ENCODE measurements at places on chromosomes 4 and X.

DNA sequence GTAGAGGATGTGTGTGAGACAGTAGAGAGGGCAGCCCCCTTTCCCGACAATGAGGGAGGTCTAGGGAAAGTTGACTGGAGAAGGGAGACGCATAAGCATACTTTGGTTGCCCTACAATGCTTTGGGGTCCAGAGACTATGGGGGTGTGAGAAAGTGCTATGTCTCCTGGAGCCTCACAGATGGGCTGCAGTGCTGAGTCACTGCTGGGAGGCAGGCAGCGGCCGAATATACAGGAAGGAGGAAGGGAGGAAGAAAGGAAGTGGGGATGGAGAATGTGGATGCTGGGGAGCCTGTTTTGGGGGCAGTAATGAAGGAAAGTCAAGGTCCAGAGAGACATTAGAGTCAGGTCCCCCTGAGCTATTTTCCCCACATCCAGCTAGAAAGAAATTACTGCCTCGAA lies 12.7 kb downstream of the DRP2 start:
- H3K4me1 ChIP-seq = no peaks in the 10 kb centered on the region
- no peaks in the 10 kb centered on the region for H3K27me3 ChIP-seq
- DNase-seq = no peak
- no peak overlapping the region for H3K27ac ChIP-seq
- H3K4me3 ChIP-seq = no peak overlapping the region

GRCh38 chr4:189870511-189871234 lies 70.0 kb upstream of the FRG1 start:
- no peak for DNase-seq
- no peaks in the 10 kb centered on the region for H3K36me3 ChIP-seq
- H3K27ac ChIP-seq = no peak overlapping the region
- no peak overlapping the region for H3K4me3 ChIP-seq
- no peaks in the 10 kb centered on the region for H3K4me1 ChIP-seq

- H3K36me3 ChIP-seq = no peaks in the 10 kb centered on the region
- no peak overlapping the region for H3K4me3 ChIP-seq
- DNase-seq = peak; percentile 20
- no peaks in the 10 kb centered on the region for H3K4me1 ChIP-seq
- H3K27ac ChIP-seq = no peak overlapping the region
These were observed 62.9 kb upstream of the FRAS1 start for GRCh38 chr4:77994194-77994721.

DNA sequence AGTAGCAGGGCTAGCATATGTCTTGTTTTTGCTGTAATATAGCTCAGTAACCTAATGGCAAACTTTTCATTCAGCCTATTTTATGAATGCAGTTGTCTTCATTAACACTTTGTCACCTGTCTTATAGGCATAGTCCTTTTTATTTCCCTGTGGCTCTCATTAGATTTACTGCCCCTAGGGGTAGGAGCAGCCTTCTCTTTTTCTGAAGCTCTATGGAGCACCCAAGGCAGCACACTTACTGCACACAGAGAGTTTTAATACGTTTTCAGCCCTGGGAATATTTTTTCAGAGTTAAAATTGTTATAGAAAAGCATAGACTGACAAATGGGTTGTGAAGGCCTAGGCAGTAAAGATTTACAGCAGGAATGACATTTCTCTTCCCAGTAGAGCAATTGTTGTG lies 406.8 kb downstream of the TMA16 start:
- DNase-seq = no peak
- H3K27ac ChIP-seq = no peak overlapping the region
- H3K4me3 ChIP-seq = no peak overlapping the region
- H3K4me1 ChIP-seq = no peaks in the 10 kb centered on the region
- H3K36me3 ChIP-seq = no peaks in the 10 kb centered on the region

- H3K27me3 ChIP-seq = no peaks in the 10 kb centered on the region
- no peak overlapping the region for H3K27ac ChIP-seq
- H3K4me3 ChIP-seq = no peak overlapping the region
- H3K36me3 ChIP-seq = no peaks in the 10 kb centered on the region
These were observed 68.3 kb downstream of the AFAP1 start for GRCh38 chr4:7871356-7871755.

- H3K27me3 ChIP-seq = no peaks in the 10 kb centered on the region
- H3K36me3 ChIP-seq = no peaks in the 10 kb centered on the region
- DNase-seq = no peak
- H3K27ac ChIP-seq = no peak overlapping the region
- no peaks in the 10 kb centered on the region for H3K4me1 ChIP-seq
These were observed 247.1 kb upstream of the PITX2 start for GRCh38 chr4:110869862-110870572.

- H3K27me3 ChIP-seq = no peaks in the 10 kb centered on the region
- no peak for DNase-seq
- peaks cover 4% of the 10 kb centered on the region for H3K4me1 ChIP-seq
- no peak overlapping the region for H3K4me3 ChIP-seq
- no peaks in the 10 kb centered on the region for H3K36me3 ChIP-seq
- H3K27ac ChIP-seq = no peak overlapping the region
These were observed 9.8 kb downstream of the TSPAN5 start for GRCh38 chr4:98648602-98649001.

- no peak overlapping the region for H3K27ac ChIP-seq
- peaks cover 14% of the 10 kb centered on the region for H3K4me1 ChIP-seq
- H3K4me3 ChIP-seq = no peak overlapping the region
- no peaks in the 10 kb centered on the region for H3K27me3 ChIP-seq
- DNase-seq = no peak
- peaks cover 33% of the 10 kb centered on the region for H3K36me3 ChIP-seq
These were observed 19.5 kb upstream of the ZCCHC13 start for GRCh38 chrX:74284391-74284952.

- no peak overlapping the region for H3K27ac ChIP-seq
- no peak overlapping the region for H3K4me3 ChIP-seq
- no peaks in the 10 kb centered on the region for H3K4me1 ChIP-seq
These were observed 93.6 kb downstream of the TSPAN5 start for GRCh38 chr4:98564852-98565251.

GRCh38 chrX:151821226-151821625 lies 86.7 kb downstream of the CNGA2 start:
- no peaks in the 10 kb centered on the region for H3K27me3 ChIP-seq
- no peak overlapping the region for H3K4me3 ChIP-seq
- H3K27ac ChIP-seq = no peak overlapping the region
- no peak for DNase-seq

- no peak for DNase-seq
- no peak overlapping the region for H3K4me3 ChIP-seq
These were observed 15.3 kb downstream of the SEPSECS start for GRCh38 chr4:25144870-25145481.

DNA sequence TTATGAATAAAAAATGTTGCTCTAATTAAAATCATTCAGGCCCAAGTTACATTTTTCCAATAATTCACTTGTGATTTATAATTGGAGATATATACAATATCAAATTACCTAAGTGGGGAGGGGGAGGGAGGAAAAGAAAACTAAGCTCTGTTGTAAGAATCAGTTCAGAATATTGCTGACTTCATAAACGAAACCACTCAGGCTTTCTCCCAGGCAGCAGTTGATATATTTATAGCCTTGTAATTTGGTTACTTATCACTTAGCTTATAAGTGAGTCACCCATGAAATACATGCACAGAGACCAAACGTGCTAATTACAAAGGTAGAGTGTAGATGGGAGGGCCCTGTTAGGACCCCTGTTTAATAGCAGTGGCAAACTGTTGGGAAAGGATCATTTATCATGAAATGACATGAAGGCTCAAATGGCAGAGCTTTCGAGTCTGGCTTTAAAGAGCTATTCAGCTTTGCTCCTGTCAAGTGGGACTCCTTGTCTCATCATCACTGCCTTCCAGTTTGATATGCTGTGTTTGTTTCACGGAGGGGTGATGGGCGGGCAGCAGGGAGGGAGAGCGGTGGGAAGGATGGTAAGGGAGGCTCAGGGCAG lies 105.6 kb upstream of the PGRMC2 start:
- no peak overlapping the region for H3K27ac ChIP-seq
- H3K4me1 ChIP-seq = no peaks in the 10 kb centered on the region
- no peak overlapping the region for H3K4me3 ChIP-seq
- H3K27me3 ChIP-seq = no peaks in the 10 kb centered on the region

DNA sequence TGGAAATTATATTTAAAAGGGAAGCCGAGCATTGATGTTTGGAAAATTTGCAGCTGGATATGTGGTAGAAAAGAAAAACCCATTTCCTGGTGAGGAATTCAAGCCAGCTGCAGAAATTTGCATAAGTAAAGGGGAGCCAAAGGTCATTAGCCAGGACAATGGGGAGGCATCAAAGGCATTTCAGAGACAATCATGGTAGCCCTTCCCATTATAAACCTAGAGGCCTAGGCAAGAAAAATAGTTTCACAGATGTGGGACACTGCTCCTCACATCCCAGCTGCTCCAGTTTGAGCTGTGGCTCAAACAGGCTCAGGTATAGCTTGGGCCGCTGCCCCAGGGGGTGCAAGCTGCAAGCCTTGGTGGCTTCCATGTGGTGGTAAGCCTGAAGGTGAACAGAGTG lies 35.8 kb downstream of the NAP1L3 start:
- no peaks in the 10 kb centered on the region for H3K27me3 ChIP-seq
- DNase-seq = no peak
- H3K4me1 ChIP-seq = no peaks in the 10 kb centered on the region
- H3K27ac ChIP-seq = no peak overlapping the region

GRCh38 chrX:17836830-17837229 lies 24.3 kb downstream of the RAI2 start:
- no peaks in the 10 kb centered on the region for H3K4me1 ChIP-seq
- H3K4me3 ChIP-seq = no peak overlapping the region
- no peaks in the 10 kb centered on the region for H3K27me3 ChIP-seq
- H3K36me3 ChIP-seq = no peaks in the 10 kb centered on the region
- H3K27ac ChIP-seq = no peak overlapping the region

DNA sequence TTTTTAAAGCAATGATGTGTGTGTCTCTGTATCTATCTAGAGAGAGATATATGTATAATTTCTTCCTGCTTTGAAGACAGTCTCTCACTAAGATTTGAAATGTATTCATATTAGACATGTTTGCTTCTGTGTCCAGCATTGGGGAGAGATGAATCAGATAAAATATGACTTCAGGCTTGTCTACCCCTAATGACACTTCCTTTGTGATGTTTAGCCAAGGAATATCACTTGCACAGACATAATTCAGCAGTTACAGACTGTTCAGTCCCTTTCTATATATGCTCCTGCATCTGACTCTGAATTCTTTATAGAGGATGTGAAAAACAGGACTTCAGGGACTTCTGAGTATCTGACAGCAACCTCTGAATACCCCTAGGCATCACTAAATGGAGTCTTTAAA lies 158.4 kb downstream of the DCLK2 start:
- DNase-seq = no peak
- H3K4me1 ChIP-seq = no peaks in the 10 kb centered on the region
- no peak overlapping the region for H3K4me3 ChIP-seq

GRCh38 chr4:154490234-154490582 lies 1.4 kb downstream of the DCHS2 start:
- DNase-seq = no peak
- peak overlapping the region; percentile 80 for H3K4me3 ChIP-seq
- H3K27me3 ChIP-seq = peaks cover 40% of the 10 kb centered on the region
- no peak overlapping the region for H3K27ac ChIP-seq
- no peaks in the 10 kb centered on the region for H3K36me3 ChIP-seq
- H3K4me1 ChIP-seq = peaks cover 4% of the 10 kb centered on the region

DNA sequence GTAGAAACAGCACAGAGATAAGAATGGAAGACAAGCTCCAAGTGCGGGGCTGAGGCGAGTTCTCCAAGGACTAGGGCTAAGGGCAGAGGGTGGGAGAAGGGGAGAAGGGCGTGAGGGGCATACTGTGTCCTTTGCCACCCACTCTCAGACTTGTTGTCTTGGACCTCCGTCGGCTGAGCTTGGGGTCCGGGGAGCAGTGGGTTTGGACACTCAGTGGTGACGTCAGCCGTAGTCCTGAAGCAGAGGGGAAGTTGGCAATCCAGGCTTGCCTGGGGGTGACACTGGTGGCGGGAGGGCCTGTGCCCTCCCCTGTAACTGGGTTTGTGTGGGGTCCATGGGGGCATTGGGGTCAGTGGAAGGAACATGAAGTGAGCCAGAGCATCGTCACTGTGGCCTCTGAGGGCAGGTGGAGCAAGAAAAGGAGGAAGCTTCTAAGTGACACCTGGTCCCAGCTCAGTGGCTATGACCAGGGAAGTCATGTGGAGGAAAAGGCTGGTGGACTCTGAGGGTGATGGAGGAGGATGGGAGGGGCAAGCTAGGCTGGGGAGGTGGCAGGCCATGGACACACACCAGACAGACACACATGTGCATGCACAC lies 17.6 kb downstream of the CD99 start:
- H3K27me3 ChIP-seq = no peaks in the 10 kb centered on the region
- H3K4me3 ChIP-seq = no peak overlapping the region
- no peaks in the 10 kb centered on the region for H3K36me3 ChIP-seq
- H3K4me1 ChIP-seq = peaks cover 23% of the 10 kb centered on the region
- no peak for DNase-seq

Measured in T-cell (primary cell).